ENCODE measurements at places on chromosomes 16 and 17.

DNA sequence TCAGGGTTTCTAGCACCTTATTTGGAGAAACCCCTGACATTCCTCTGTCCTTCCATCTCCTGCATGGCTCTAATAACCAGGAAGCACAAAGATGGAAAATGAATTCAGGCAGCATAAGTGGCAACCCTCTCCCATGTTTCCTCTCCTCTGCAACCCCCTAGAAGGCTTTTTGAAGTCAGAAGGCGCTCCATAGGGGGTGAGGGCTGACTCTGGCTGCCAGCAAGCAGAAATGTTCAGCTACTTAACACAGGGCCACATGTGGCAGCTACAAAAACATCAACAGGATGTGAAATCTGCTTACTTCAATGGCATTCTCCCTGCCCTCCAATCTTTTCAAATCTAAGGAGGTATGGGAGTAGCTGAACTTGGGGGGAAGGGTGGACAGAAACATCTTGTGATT, 55.2 kb upstream of the IRX5 start:
- DNase-seq, result no peak

GRCh38 chr16:23823475-23824384, 12.1 kb upstream of the PRKCB start:
- DNase-seq, result no peak

GRCh38 chr17:55897301-55897700, 146.4 kb downstream of the PCTP start:
- no peak for DNase-seq

- no peak for DNase-seq
Observed at GRCh38 chr16:86964796-86965241, 352.4 kb downstream of the C16orf95 start.

DNA sequence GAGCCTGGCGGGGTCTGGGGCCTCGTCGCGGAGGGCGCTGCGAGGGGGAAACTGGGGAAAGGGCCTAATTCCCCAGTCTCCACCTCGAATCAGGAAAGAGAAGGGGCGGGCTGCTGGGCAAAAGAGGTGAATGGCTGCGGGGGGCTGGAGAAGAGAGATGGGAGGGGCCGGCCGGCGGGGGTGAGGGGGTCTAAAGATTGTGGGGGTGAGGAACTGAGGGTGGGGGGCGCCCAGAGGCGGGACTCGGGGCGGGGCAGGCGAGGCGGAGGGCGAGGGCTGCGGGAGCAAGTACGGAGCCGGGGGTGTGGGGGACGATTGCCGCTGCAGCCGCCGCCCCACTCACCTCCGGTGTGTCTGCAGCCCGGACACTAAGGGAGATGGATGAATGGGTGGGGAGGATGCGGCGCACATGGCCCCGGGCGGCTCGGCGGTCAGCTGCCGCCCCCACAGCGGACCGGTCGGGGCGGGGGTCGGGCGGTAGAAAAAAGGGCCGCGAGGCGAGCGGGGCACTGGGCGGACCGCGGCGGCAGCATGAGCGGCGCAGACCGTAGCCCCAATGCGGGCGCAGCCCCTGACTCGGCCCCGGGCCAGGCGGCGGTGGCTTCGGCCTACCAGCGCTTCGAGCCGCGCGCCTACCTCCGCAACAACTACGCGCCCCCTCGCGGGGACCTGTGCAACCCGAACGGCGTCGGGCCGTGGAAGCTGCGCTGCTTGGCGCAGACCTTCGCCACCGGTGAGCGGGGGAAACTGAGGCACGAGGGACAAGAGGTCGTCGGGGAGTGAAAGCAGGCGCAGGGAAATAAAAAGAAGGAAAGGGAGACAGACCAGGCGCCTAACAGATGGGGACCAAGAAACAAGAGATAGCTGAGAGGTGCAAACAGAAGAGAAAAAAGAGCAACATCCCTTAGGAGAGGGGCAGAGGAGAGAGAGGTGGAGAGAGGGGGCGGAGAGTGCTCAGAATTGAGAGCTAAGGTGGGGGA, at the start of gene PNMT:
TSS of gene PNMT (plus strand) at position 509 of the 980 bp plus-strand sequence. CDS start at position 532, 23 bp downstream.
- peak; percentile 36 for DNase-seq

- DNase-seq, result no peak
Observed at GRCh38 chr17:74520016-74520434, 11.2 kb downstream of the CD300LB start.

DNA sequence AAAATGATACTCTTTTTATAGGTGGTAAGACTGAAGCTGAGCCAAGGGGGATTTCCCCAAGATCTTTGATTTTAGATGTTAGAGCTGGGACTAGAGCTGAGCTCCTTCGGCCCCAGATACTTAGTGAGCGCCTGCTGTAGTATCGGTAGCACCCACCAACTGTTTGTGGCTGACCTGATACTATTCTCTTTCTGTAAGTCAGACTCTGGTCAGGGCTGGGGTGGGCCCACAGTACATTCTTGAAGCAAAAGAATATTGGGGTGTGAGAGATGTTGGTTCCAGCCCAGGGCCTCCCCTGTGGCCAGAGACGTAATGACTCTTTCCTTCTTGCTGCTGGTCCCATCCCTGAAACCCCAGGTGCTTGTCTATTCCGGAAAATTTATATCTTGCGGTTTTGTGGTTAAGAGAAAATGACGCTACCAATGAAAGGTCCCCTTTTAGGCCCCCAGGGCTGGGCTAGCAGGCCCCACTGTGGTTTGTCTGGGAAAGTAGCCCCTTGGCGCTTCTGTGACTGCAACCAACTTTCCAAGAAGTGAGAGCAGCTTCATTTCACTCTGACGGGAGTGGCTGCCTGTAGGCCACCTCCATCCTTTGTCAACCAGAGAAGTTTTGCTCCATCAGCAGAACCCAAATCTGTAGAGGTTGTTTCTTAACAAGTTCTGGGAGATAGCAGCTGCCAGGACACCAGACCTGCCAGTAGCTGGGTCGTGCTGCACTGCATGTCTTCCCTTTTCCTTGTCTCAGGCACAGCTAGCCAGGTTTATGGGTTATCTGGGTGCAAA, 86.4 kb upstream of the LGALS9 start:
- DNase-seq, result no peak

- no peak for DNase-seq
Observed at GRCh38 chr17:58272367-58273280, 8.1 kb downstream of the MPO start.

DNA sequence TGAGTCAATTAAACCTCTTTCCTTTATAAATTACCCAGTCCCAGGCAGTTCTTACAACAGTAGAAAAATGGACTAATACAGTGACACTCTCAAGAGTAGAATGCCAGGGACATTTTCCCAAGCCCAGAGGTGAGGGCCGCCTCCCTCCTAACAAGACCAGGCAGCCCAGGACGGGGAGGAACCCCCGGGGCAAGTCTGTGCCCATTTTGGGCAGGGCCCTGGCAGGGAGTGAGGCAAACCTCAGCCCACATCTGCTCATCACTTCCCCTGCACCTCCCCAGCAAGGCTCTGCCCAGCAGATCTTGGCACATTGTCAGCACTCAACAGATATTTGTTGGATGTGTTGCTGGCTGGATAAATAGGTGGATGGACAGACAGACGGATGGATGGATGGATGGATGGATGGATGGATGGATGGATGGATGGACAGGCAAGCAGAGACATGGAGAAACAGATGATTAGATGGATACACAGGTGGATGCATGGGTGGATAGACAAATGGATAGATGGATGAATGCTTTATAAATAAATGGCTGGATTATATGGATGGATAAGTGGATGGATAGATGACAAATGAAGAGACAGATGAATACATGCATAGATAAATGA, 271.3 kb downstream of the PARN start:
- DNase-seq, result no peak

GRCh38 chr17:4043862-4044261, 79.6 kb upstream of the ATP2A3 start:
- no peak for DNase-seq

GRCh38 chr16:48862087-48862532, 252.1 kb upstream of the N4BP1 start:
- DNase-seq, result no peak

GRCh38 chr16:87297918-87298631, 19.1 kb downstream of the C16orf95 start:
- DNase-seq, result peak; percentile 4

DNA sequence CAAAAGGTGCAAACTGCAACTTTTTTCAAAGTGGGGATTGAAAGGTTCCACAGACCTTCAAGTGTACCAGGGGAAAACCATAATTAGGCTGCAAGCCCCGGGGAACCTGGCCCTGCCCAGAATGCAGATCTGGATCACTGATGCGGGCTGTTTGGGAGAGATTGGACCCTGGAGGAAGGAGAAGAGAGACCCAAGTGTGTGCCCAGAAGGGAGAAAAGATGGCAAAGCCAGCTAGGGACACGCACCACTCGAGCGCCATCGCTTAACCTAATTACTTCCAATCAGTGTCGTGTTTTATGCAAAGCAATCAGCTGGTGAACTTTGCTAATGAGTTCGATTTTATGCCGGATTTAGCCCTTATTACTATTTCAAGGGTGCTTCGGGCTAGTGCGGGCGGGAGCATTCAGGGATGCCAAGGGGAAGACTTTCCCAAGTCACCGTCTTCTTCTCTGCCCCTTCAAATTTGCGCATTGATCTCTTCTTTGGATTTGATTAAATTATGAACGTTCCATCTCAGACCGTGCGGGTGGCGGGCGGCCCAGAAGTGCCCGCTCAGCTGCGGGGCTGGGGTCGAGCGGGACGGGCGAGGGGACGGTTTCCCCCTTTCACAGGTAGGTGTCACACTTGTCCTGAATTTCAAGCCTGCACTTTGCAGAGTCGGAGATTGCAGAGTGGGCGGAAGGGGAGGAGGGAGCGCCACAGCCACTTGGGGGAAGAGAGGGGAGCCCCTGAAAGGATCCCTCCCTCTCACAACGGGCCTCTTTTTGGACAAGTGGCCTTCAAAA, 4.0 kb downstream of the IRX5 start:
- no peak for DNase-seq

DNA sequence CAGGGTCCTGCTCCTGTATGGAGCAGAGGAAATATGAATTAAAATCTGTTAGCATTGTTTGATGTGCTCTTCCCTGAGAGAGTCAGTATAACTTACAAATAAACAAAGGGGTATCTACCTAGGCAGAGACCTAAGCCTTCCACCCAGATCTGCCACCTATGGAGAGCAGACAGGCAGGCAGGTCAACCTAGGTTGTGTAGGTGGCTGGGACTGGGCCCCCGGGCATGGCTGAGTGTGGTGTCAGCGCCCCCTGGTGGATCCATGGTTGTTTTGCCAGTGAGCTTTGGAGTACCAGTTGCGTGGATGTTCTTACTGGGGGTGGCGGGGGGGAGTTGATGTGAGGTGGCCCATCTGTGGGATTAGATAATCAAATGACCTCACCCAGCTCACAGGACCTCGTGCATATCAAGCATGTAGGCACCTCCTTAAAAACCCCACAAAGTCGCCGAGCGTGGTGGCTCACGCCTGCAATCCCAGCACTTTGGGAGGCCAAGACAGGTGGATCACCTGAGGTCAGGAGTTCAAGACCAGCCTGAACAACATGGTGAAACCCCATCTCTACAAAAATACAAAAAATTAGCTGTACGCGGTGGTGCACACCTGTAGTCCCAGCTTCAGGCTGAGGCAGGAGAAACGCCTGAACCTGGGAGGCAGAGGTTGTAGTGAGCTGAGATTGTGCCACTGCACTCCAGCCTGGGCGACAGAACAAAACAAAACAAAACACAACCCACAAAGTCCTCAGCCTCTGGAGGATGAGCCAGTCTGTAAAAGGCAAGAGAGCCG, 17.6 kb downstream of the DUS2 start:
- peak; percentile 84 for DNase-seq

DNA sequence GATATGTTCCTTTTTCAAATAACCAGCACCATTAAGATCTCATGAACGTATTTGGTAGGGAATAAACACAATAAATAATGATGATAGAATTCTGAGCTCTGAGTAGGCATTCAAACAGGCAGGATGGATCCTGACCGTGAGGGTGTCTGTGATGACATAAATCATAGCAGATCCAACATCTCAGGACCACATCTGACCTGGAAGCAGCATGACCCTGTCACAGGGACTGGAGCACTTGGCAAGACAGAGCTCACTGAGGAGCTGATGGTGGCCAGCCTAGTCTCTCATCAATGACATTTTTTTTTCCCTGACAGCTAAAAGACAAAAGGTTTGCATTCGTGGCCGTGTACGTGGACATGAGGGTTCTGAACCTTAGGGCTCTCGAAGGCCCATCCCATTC, 337.5 kb downstream of the NPIPA8 start:
- DNase-seq, result no peak

- no peak for DNase-seq
Observed at GRCh38 chr17:49843774-49844350, 4.0 kb downstream of the TAC4 start.

GRCh38 chr16:17168181-17168580, 302.6 kb downstream of the XYLT1 start:
- DNase-seq, result no peak

- no peak for DNase-seq
Observed at GRCh38 chr17:57384219-57384618, 127.9 kb downstream of the MSI2 start.

- DNase-seq, result no peak
Observed at GRCh38 chr17:36027761-36028160, 10.0 kb upstream of the CCL23 start.

GRCh38 chr17:51507444-51507843, 247.1 kb downstream of the UTP18 start:
- no peak for DNase-seq

DNA sequence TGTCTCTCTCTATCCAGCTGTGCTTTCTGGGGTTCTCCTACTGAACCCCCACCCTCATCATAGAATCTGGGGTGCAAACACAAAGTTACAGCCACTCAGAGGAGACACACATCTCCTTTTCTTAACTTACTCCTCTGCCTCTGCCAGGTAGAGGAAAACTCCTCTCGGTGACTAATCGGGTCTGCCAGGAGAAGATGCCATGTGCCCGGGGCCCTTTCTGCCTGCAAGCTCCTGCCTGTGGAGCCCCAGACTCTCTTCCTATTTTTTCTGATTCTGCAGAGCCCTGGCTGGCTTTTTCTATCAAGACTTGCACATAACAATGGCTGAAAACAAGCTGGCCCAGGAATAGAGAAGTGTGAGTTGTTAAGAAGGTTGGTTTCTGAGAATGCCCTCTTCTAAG, 10.4 kb downstream of the SLC6A4 start:
- DNase-seq, result no peak
